Osteoblast (primary cell): ENCODE measurements at places on chromosomes 5 and 9. TPM values are rescaled to one million over a fixed set of nuclear protein-coding genes. Genes with fewer than 3 reads are reported as not detected.
A peak's percentile ranks its signal among the peaks of the same experiment; 100 is the strongest.

DNA sequence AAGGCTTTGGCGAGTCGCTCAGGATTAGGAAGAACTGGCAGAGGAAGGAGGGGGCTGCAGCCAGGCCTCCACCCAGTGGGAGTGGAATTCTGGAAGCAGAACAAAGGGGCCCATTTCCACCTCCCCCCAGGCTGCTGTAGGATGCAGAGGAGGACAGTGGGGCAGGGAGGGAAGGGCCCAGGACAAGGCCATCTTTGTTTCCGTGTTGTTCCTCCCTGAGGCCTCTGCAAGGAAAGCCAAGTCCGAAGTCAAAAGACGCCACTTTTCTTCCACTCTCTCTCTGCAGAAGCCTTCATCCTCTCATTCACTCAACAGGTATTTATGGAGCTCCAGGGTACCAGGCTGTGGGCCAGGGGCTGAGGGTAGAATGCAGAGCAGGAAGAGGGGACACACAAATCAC, 70.7 kb downstream of the ENTREP1 start:
- no peak for DNase-seq

- DNase-seq = no peak
Observed at GRCh38 chr5:145750199-145750598, 84.9 kb downstream of the PRELID2 start.

GRCh38 chr9:137757139-137757538, 120.4 kb upstream of the CACNA1B start:
- peak; percentile 69 for DNase-seq

DNA sequence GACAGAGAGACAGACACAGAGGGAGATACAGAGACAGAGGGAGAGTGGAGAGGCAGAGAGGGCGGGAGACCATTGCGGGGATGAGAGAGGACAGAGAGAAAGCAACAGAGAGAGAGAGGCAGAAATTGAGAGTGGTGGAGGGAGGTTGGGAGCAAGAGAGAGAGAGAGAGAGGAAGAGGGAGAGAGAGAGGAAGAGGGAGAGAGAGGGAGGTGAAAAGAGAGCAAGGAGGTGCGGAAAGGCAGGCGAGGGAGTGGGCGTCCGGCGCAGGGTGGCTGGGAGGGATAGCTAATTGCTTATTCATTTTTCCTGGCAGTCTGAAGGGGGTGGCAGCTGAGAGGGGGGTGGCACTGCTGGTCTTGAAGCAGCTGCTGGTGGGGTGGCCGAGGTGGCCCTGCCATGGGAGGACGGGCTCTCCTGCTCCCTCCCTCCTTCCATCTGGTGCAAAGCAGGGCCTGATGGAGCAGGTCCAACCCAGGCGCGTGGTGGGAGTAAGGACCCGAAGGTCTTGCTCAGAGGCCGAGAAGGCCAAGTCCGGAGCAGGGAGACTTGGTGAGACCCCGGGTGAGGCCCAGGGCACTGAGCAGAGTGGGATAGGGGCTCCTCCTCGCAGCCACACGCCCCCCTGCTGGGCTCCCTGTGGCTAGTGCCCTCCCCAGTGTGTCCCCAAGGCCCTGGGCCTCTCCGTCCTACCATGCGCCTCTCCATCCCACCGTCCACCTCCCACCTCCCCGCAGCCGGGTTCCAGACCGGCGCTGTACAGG, 25.3 kb upstream of the RNU6ATAC start:
- peak; percentile 76 for DNase-seq

DNA sequence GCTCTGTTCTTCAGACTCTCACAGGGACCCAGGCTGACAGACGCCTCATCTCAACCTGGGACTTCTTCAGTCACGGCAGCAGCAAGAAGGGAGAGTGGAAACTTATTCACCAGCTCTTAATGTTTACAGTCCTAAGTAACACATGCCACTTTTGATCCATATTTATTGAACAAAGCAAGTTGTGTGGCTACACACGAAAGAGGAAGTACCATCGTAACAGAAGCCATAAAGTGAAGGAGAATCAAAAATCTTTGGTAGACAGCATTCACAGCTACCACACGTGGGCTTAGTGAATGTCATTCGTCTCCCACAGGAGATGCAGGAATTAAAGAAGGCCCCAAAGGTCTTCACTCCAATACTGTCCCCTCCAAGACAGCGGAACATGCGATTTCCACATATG, 582.6 kb downstream of the CETN3 start:
- DNase-seq = no peak

Gene SLC26A2
- total RNA-seq = 22.1 and 22.7 TPM in 2 replicates

Gene SH3RF2
- total RNA-seq = 2.9 and 4.0 TPM in 2 replicates

Gene BRIX1
- 54.2 and 59.7 TPM in 2 replicates for total RNA-seq
